Activated CD8-positive, alpha-beta memory T cell treated with anti-CD3 and anti-CD28 coated beads, Interleukin-2, amount 10 ng/mL, durations not matched to agents 7 days and 5 days (primary cell): ENCODE measurements at places on chromosomes 6 and 20. TPM values are rescaled to one million over a fixed set of nuclear protein-coding genes. Genes with fewer than 3 reads are reported as not detected.

PHACTR2 gene
- 24.2 TPM for total RNA-seq

SLC25A27 gene
- total RNA-seq = 0.12 TPM

E2F1 gene
- total RNA-seq = 87.7 TPM

RBPJL gene
- not detected for total RNA-seq

RIMS1 gene
- not detected for total RNA-seq

ME1 gene
- 0.14 TPM for total RNA-seq
